Type B pancreatic cell (in vitro differentiated cells): ENCODE measurements at places on chromosomes 5 and 9. TPM values are rescaled to one million over a fixed set of nuclear protein-coding genes. Genes with fewer than 3 reads are reported as not detected.

GRCh38 chr9:95087659-95088242 lies 229.8 kb downstream of the FANCC start:
- H3K4me3 ChIP-seq, result peak overlapping the region; percentile 19
- peaks cover 48% of the 10 kb centered on the region for H3K4me1 ChIP-seq
- H3K27ac ChIP-seq, result peak overlapping the region; percentile 61
- peaks cover 37% of the 10 kb centered on the region for H3K36me3 ChIP-seq
- DNase-seq, result no peak

The PRDM9 gene
- not detected in 2 replicates for total RNA-seq

The NRARP gene
- total RNA-seq, result 17.9 and 21.7 TPM in 2 replicates

DNA sequence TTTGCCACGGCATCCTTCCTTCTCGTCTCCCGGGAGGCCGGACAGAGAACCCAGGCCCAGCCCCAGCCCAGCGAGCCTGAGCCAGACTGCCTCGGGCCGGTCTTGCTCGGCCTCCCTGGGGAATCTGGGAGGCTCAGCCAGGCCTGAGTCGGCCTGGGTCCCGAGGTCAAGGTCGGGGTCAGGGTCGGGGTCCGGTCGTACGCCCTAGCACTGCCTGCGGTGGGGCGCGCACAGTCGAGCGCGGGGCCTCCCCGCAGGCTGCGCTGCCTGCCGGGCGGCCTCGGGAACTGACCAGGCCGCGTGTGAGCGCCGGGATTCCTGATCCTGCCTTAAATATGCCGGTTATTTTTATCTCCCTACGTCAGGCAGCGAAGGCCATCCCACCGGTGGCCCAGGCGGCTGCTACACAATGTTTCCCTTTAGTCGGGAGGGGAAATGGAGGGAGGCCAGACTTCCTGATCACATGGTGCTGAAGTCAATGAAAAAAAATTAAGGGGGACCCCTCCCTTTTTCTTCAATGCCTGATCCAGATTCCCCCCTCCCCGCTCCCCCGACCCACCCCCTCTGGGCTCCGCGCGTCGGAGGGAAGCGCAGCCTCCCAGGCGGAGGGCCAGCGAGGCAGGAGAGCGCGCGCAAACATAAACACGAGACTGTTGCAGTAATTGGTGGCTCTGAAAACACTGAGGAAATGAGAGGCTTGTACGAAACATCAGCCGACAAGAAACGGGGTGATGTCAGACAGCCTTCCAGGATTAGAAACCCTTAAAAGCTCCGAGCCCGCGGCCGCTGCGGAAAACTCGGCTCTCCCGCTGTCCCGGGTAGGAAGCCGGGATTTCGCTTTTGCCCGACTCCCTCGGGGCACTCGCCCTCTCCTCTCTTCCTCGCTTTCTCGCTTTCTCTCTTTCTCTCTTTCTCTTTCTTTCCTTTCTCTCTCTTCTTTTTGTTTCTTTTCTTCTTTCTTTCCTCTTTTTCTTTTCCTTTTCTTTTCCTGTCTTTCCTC lies 148.2 kb upstream of the KLF4 start:
- H3K4me3 ChIP-seq, result peak overlapping the region; percentile 85
- H3K27me3 ChIP-seq, result peaks cover 19% of the 10 kb centered on the region
- peaks cover 40% of the 10 kb centered on the region for H3K4me1 ChIP-seq
- DNase-seq, result peak; percentile 73

DNA sequence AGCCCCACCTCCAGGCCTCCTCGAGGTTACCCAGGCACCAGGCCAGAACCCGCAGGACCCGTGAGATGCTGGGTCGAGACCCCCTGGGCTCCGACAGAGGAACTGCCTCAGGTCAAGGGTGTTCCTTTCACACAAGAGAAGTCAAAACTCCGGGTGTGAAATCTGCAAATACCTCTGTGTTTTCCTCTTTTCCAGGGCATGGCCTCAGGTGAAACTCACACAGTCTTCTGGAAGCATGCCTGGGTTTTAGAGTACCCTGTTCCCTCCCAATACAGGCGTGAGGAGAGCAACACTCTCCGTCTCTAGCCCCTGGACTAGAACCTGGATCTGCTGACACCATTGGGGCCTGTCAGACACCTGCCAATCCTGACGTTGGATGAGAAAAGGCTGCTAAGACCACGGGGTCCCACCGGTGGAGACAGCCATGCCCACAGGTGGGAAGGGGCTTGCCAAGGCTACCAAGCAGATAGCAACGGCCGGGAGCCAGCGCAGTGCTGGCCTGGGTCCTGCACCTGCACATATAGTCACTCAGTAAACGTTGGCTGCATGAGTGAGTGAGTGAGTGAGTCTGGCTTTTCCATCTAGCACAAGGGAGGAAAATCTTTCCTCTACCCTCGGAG lies 182.0 kb upstream of the PPP1R26 start:
- H3K27ac ChIP-seq, result no peak overlapping the region
- H3K4me1 ChIP-seq, result no peaks in the 10 kb centered on the region
- peaks cover 52% of the 10 kb centered on the region for H3K27me3 ChIP-seq
- no peaks in the 10 kb centered on the region for H3K36me3 ChIP-seq
- no peak overlapping the region for H3K4me3 ChIP-seq
- DNase-seq, result peak; percentile 55

DNA sequence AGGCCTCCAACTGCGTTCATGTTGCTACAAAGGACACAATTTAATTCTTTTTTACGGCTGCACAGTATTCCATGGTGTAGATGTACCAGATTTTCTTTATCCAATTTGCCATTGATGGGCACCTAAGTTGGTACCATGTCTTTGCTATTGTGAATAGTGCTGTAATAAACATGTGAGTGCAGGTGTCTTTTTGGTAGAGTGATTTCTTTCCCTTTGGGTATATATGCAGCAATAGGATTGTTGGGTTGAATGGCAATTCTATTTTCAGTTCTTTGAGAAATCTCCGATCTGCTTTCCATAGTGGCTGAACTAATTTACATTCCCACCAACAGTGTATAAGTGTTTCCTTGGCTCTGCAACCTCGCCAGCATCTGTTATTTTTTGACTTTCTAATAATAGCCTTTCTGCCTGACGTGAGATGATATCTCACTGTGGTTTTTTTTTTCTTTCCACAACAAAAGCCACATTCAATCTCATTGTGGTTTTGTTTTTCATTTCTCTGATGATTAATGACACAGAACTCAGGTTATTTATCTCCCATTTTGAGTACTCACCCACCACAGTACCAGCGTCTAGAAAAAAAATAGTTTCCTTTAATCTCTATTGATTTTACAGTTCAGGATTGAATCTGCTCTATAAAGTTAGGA lies 21.9 kb downstream of the ARRDC3 start:
- H3K36me3 ChIP-seq, result no peaks in the 10 kb centered on the region
- peaks cover 7% of the 10 kb centered on the region for H3K4me1 ChIP-seq
- no peak overlapping the region for H3K4me3 ChIP-seq

DNA sequence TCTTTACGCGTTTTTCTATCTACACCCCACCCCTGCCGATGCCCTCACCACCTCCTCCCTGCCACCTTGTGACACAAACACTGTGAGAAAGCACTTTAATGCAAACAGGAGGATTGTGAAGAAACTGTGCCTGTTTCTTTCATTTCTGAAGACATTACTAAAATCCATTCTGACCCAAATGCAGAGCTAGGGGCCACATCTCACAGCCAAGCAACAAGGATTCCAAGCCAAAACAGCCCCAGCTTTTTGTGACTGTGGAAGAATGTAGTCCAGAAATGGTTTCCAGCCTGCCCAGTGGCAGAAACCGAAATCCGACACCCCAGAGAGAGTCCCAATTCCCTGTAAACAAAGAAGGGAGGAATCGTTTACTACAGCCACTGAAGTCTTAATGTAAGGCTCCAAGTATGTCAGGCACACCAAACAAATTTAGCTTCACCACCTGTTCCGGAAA lies 190.9 kb downstream of the TTC39B start:
- no peak for DNase-seq
- H3K4me1 ChIP-seq, result peaks cover 17% of the 10 kb centered on the region
- no peaks in the 10 kb centered on the region for H3K27me3 ChIP-seq
- peak overlapping the region; percentile 52 for H3K4me3 ChIP-seq
- H3K27ac ChIP-seq, result no peak overlapping the region

DNA sequence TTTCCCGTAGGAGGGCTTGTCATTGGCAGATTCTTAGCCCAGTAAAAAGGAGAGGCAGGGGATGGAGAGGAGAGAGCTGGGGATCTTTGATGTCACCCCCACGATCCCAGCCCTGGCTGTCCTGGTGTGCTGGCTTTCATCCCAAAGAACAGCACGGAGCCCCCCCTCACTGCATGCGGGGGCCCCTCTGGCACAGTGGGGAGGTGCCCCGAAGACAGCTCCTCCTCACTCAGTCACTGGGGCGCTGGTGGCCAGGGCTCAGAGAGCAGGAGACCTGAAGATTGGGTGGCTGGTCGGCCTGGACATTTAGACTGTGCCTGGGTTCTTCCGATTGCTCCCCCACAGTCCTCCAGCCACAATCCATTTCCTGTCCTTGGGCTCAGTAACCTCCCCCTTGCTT lies 207.5 kb downstream of the MELK start:
- peaks cover 68% of the 10 kb centered on the region for H3K27me3 ChIP-seq
- H3K4me1 ChIP-seq, result peaks cover 8% of the 10 kb centered on the region
- no peak overlapping the region for H3K4me3 ChIP-seq
- no peaks in the 10 kb centered on the region for H3K36me3 ChIP-seq
- no peak for DNase-seq

GRCh38 chr9:6368831-6369230 lies 40.7 kb downstream of the TPD52L3 start:
- H3K4me1 ChIP-seq, result no peaks in the 10 kb centered on the region
- DNase-seq, result no peak
- H3K27ac ChIP-seq, result no peak overlapping the region
- no peaks in the 10 kb centered on the region for H3K27me3 ChIP-seq

GRCh38 chr9:13224366-13224765 lies 55.1 kb downstream of the MPDZ start:
- no peak overlapping the region for H3K27ac ChIP-seq
- H3K4me3 ChIP-seq, result no peak overlapping the region
- no peaks in the 10 kb centered on the region for H3K4me1 ChIP-seq
- H3K27me3 ChIP-seq, result no peaks in the 10 kb centered on the region

DNA sequence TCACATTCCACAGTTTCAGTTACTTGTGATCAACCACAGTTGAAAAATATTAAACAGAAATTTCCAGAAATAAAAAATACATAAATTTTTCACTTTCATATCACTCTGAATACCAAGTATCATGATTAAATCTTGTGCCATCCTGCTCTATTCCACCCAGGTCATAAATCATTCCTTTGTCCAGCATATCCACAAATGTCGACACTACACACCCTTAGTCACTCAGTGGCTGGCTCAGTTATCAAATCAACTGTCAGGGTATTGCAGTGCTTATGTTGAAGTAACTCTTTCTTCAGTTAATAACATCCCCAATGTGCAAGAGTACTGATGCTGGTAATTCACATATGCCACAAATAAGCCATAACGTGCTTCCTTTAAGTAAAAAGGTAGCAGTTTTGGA lies 115.7 kb downstream of the FBXL17 start:
- no peak overlapping the region for H3K27ac ChIP-seq
- no peak for DNase-seq
- no peaks in the 10 kb centered on the region for H3K4me1 ChIP-seq

The PDZD2 gene
- total RNA-seq, result 4.3 and 6.0 TPM in 2 replicates

The KIF24 gene
- total RNA-seq, result 3.5 and 9.6 TPM in 2 replicates

DNA sequence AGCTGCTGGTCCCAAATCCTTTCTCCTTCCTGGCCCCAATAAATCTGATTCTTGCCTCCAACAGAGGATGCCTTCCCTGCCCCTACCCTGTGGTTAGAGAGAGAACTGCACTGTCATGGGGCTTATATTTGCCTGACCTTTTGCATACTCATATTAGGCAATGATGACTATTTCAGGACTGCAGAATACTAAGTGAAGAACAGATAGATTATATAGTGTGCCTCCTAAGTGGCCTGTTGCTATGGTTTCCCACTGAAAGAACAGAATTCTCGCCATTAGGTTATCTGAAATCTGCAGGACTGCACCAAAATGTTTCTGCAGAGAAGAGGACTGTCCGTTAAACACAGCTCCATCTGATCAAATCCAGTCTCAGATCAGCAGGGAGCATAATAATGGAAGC lies 87.3 kb upstream of the CCNG1 start:
- no peak overlapping the region for H3K27ac ChIP-seq
- no peaks in the 10 kb centered on the region for H3K4me1 ChIP-seq
- no peaks in the 10 kb centered on the region for H3K27me3 ChIP-seq
- no peak overlapping the region for H3K4me3 ChIP-seq

- peaks cover 11% of the 10 kb centered on the region for H3K36me3 ChIP-seq
- DNase-seq, result no peak
- peaks cover 30% of the 10 kb centered on the region for H3K4me1 ChIP-seq
- peaks cover 50% of the 10 kb centered on the region for H3K27me3 ChIP-seq
- H3K4me3 ChIP-seq, result peak overlapping the region; percentile 83
Measured at GRCh38 chr5:178589180-178590140, 733 bp downstream of the COL23A1 start.

DNA sequence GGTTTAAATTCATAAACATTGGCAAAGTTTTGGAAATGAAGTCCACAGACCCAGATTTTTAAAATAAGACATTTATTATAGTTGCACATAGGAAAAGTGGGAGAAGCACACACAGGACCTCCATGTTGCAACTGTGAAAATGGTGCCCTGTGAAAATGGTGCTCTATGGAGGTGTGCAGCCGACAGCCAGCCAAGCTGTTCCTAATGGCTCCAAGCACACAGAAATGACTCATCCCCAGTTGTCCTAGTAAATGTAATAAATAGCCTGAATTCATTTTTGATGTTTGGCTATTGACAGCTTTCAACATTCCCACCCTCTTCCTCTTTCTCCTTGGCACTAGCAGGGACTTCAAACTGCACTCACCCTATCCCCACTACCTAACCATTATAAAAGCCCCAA lies 590.9 kb downstream of the CAAP1 start:
- no peak for DNase-seq
- no peaks in the 10 kb centered on the region for H3K27me3 ChIP-seq
- H3K4me1 ChIP-seq, result no peaks in the 10 kb centered on the region
- no peak overlapping the region for H3K27ac ChIP-seq
- no peaks in the 10 kb centered on the region for H3K36me3 ChIP-seq

The TAL2 gene
- 0.65 TPM in 1 of 2 replicates, not detected in the other for total RNA-seq

DNA sequence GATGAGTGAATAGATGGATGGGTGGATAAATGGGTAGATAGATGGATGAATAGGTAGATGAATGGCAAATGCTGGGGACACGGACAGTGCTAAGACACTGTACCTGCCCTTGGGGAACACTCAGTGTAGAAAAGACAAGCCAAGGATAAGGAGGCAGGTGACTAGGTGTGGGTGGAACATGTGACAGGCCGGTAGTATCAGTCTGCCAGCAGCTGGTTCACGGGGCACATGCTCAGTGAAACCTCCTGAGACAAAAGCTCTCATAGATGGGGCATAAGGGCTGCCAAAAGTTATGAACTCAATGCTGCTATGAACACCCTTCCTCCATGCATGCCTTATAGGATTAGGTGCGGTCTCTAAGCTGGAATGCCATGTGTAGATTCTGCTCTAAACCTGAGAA lies 71.0 kb downstream of the C5orf15 start:
- H3K4me1 ChIP-seq, result peaks cover 31% of the 10 kb centered on the region
- H3K27me3 ChIP-seq, result peaks cover 16% of the 10 kb centered on the region
- H3K36me3 ChIP-seq, result no peaks in the 10 kb centered on the region

- peak overlapping the region; percentile 63 for H3K27ac ChIP-seq
- peak overlapping the region; percentile 98 for H3K4me3 ChIP-seq
- H3K4me1 ChIP-seq, result peaks cover 17% of the 10 kb centered on the region
- H3K36me3 ChIP-seq, result no peaks in the 10 kb centered on the region
- peak; percentile 72 for DNase-seq
Measured at GRCh38 chr9:16871336-16872151, 1.1 kb upstream of the BNC2 start.
